Left ventricle myocardium inferior (tissue), 1 donor: ENCODE measurements at places on chromosomes 12 and 14. TPM values are rescaled to one million over a fixed set of nuclear protein-coding genes. Genes with fewer than 3 reads are reported as not detected.

The ENTPD5 gene
- 6.3 TPM for total RNA-seq

DNA sequence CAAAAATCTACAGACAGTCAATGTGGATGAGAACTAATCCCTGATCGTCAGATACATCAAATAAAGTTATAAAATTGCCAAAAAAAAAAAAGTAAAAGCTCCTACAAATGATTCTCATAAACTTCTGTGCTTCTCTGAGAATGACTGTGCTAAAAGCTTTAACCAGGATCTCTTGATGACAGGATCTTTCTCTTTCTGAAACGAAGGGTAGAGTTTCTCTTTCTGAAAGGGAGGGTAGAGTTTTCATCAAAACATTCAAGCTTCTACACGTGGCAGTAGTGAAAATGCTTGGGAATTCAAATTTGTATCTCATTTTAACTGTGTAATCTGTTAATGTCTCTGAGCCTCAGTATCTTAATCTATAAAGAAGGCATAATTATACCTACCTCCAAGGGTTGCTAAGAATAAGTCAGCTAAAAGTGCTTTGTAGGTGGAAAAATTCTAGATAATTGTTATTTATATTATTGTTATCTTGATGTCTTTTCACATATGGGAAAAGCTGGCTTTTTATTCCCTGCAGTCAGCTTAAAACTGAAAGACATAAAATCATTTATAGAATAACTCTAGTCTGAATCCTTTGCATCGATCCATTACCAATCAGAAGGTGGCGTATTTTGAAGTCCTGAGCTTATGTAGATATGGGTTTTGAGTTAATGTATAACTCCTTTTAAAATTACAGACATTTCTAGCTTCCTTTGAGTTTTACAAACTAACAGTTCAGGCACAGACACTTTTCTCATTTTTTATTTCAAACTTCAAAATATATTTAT is 157.4 kb downstream of the DACT1 start:
- no peak for DNase-seq

The RNF41 gene
- 51.4 TPM for total RNA-seq

- no peak for DNase-seq
Measured at GRCh38 chr12:13350381-13350780, 153.9 kb downstream of the EMP1 start.

GRCh38 chr12:93341409-93342049 is 36.2 kb upstream of the NUDT4 start:
- DNase-seq, result no peak

- no peak for DNase-seq
Measured at GRCh38 chr14:99598774-99599173, 5.2 kb downstream of the CCDC85C start.

- no peak for DNase-seq
Measured at GRCh38 chr12:89544022-89544421, 18.2 kb upstream of the POC1B start.

The CORO1C gene
- 59.6 TPM for total RNA-seq
